Neural crest cell (in vitro differentiated cells): ENCODE measurements at places on chromosomes 4 and X. TPM values are rescaled to one million over a fixed set of nuclear protein-coding genes. Genes with fewer than 3 reads are reported as not detected.
A peak's percentile ranks its signal among the peaks of the same experiment; 100 is the strongest.

- no peaks in the 10 kb centered on the region for H3K27me3 ChIP-seq
- no peaks in the 10 kb centered on the region for H3K4me1 ChIP-seq
- DNase-seq: no peak
- no peak overlapping the region for H3K27ac ChIP-seq
These were observed 10.3 kb downstream of the XPNPEP2 start for GRCh38 chrX:129749069-129749468.

- no peak overlapping the region for H3K4me3 ChIP-seq
- H3K4me1 ChIP-seq: no peaks in the 10 kb centered on the region
- no peak for DNase-seq
- H3K27ac ChIP-seq: no peak overlapping the region
- H3K36me3 ChIP-seq: no peaks in the 10 kb centered on the region
These were observed 875.5 kb upstream of the INTU start for GRCh38 chr4:126757219-126757618.

DNA sequence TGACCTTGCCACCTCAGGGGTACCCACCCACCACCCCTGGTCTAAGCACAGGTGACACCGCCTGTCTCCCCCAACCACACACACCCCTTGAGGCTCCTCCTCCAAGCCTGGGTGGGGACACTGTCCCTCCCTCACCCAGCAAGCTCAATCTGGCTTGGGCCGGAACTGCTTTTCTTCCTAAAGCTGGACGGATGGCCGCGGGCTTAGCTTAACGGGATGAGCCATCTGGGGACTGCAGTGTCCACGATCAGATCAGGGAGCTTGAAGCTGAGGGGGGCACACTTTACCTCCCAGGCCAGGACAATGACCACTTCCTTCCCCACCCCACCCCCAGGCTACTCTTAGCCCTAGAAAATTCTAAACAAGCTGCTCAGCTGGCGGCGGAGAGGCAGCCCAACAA is 1.0 kb upstream of the SLC6A8 start:
- DNase-seq: no peak
- H3K4me3 ChIP-seq: peak overlapping the region; percentile 85
- H3K27me3 ChIP-seq: peaks cover 3% of the 10 kb centered on the region
- H3K4me1 ChIP-seq: peaks cover 13% of the 10 kb centered on the region
- peaks cover 2% of the 10 kb centered on the region for H3K36me3 ChIP-seq
- H3K27ac ChIP-seq: no peak overlapping the region

- H3K27me3 ChIP-seq: no peaks in the 10 kb centered on the region
- H3K4me1 ChIP-seq: no peaks in the 10 kb centered on the region
- H3K4me3 ChIP-seq: no peak overlapping the region
- no peaks in the 10 kb centered on the region for H3K36me3 ChIP-seq
- H3K27ac ChIP-seq: no peak overlapping the region
These were observed 258.2 kb downstream of the PPP1R2C start for GRCh38 chrX:42519666-42520231.

DNA sequence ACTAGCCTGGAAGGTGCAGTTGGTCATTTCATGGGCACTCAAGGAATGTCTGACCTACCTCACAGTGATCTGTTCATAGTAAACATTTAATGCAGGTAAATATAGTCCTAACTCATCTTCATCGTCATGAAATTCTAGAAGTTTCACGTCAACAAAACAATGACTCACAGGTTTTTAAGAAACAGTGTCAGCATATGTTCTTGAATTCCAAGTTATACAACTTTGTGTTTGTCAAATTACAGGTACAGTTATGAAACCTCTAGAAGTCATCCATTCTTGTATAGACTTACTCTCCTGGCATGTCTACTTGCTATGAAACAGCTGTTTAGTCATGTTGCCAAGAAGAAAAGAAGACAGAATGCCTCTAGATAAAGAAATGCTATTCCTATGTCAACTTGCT is 46.6 kb downstream of the AFM start:
- peaks cover 3% of the 10 kb centered on the region for H3K4me1 ChIP-seq
- H3K27ac ChIP-seq: no peak overlapping the region
- DNase-seq: no peak
- no peaks in the 10 kb centered on the region for H3K27me3 ChIP-seq
- H3K4me3 ChIP-seq: no peak overlapping the region

DNA sequence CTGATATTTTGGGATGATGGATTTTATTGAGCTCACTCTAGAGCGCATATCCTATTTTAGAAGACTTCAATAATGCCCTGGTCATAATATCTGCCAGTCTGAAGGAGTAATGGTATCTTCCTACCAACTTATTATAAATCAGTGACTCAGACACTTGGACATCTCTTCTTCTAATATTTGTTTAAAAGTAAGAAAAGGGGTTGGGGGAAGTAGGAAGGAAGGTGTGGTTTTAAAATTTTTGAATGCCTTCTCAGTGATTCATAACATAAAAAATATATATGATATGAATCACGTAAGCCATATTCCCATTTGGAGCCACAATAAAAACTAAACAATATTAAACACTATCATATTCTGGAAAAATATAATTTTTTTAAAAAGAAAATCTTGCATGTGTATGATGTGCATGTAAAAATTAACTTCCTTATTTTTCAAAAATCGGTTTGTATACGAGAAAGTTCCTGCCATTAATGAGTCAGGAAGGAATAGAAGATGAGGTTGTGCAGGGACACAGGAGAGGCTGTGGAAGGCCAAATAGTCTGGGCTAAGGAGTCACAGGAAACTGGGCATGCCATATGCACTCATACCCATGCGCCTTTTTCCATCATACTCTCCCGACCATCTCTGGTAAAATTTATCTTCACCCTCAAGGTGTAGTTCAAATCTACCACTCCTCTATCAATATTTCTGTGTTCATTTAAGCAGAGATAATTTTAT is 286.5 kb downstream of the EPHA5 start:
- no peaks in the 10 kb centered on the region for H3K27me3 ChIP-seq
- no peak overlapping the region for H3K27ac ChIP-seq
- H3K4me1 ChIP-seq: no peaks in the 10 kb centered on the region
- no peak for DNase-seq
- no peak overlapping the region for H3K4me3 ChIP-seq

- H3K4me1 ChIP-seq: no peaks in the 10 kb centered on the region
- no peak overlapping the region for H3K27ac ChIP-seq
- no peaks in the 10 kb centered on the region for H3K27me3 ChIP-seq
These were observed 46.5 kb downstream of the NEIL3 start for GRCh38 chr4:177356206-177356605.

- H3K27ac ChIP-seq: no peak overlapping the region
- H3K4me1 ChIP-seq: no peaks in the 10 kb centered on the region
- H3K36me3 ChIP-seq: peaks cover 2% of the 10 kb centered on the region
- H3K4me3 ChIP-seq: no peak overlapping the region
- no peak for DNase-seq
- no peaks in the 10 kb centered on the region for H3K27me3 ChIP-seq
These were observed 9.0 kb upstream of the GLOD5 start for GRCh38 chrX:48752498-48752897.

- DNase-seq: no peak
- no peak overlapping the region for H3K4me3 ChIP-seq
- H3K27ac ChIP-seq: no peak overlapping the region
- H3K36me3 ChIP-seq: no peaks in the 10 kb centered on the region
- no peaks in the 10 kb centered on the region for H3K4me1 ChIP-seq
These were observed 91.1 kb downstream of the MSN start for GRCh38 chrX:65758505-65758904.

DNA sequence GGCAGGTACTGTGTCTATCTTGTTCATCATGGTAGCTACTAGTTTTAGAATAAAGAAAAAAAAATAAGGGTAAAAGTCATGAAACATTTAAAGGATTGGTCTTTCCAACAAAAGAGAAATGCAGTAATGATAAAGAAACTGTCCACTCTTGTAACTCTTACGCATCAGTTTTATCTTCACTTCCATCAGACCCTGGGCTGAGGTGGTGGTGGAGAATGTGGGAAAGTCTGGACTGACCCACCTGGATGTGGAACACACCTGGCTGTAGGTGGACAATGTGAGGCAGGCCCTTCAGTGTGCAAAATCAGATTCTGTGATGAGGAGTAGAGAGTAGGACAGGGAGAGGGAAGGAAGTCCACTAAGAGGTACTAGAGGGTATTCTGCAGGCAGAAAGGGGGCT is 128.6 kb downstream of the RASL11B start:
- no peak overlapping the region for H3K4me3 ChIP-seq
- DNase-seq: no peak
- no peaks in the 10 kb centered on the region for H3K4me1 ChIP-seq
- peaks cover 47% of the 10 kb centered on the region for H3K27me3 ChIP-seq

DNA sequence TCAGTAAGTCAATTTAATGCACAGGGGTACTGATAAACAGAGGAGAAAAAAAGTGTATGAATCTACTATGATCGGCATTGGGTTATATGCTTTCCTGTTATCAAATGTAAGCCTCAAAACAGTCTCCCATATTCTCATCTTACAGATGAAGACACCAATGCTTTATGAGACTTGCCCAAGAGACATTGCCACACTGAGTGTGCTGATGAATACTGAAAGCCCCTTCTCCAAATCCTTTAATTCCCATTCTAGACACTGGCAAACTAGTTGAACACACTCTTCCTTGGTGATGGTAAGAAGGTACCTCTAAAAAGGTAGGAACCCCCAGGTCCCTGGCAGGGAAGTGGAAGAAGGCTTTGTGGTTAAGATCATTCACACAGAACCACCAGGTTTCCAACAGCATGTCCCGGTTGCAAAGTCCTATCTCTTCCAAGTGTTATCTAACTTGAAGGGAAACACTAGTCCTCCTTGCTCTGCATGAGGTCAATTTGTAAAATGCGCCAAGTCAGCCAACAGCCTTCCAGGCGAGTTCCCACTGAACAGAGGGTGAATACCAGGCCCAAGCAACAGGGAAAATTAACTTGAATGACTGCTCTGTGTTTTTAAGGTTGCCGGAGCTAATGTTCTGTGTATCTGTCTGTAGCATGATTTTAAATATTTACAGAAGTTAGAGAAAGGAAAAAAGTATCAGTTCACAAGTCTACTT is 5.1 kb downstream of the SETD7 start:
- no peak for DNase-seq
- H3K27ac ChIP-seq: peak overlapping the region; percentile 78
- no peaks in the 10 kb centered on the region for H3K36me3 ChIP-seq
- H3K4me3 ChIP-seq: peak overlapping the region; percentile 19
- H3K27me3 ChIP-seq: peaks cover 6% of the 10 kb centered on the region

GRCh38 chrX:42119076-42119475 is 195.7 kb upstream of the CASK start:
- DNase-seq: no peak
- no peaks in the 10 kb centered on the region for H3K27me3 ChIP-seq

DNA sequence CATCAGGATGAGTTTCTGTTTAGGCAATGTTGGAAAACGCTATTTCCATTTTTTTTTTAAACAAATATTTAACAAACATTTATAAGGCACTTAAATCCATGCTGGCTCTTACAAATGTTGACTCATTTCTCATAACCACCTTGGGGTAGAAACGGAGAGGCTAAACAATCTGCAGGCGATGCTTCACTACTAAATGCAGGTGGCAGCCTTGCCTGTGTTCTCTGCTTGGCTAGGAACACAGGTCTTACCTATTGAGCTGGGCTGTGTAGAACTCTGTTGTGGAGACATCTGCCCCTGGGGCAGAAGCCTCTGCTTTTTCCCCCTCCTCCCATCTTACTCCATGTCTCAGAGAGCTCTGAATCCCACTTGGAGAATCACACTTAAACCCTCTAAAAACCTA is 1.4 kb upstream of the CXCL1 start:
- peaks cover 5% of the 10 kb centered on the region for H3K4me1 ChIP-seq
- H3K27ac ChIP-seq: no peak overlapping the region
- H3K36me3 ChIP-seq: no peaks in the 10 kb centered on the region
- peaks cover 66% of the 10 kb centered on the region for H3K27me3 ChIP-seq
- no peak overlapping the region for H3K4me3 ChIP-seq

DNA sequence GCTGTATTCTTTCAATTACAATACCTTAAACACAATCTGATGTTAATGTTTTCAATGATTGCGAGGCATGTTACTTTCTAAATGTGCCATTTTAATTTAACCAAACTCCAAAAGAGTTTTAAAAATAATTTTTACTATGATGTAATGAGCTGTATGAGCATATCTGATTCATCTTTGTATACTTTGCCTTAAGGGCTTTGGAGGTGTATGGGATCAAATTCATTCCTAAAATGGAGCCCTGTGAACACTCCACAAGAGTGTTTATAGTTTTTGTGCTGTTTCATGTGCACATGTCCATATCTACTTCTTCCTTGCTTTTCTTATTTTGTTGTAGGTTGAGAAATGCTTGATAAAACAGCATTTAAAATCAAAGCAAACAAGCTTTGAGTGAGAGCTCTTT is 82.4 kb downstream of the ATP10D start:
- no peaks in the 10 kb centered on the region for H3K27me3 ChIP-seq
- peaks cover 4% of the 10 kb centered on the region for H3K4me1 ChIP-seq
- no peak for DNase-seq
- H3K4me3 ChIP-seq: no peak overlapping the region
- no peak overlapping the region for H3K27ac ChIP-seq

DNA sequence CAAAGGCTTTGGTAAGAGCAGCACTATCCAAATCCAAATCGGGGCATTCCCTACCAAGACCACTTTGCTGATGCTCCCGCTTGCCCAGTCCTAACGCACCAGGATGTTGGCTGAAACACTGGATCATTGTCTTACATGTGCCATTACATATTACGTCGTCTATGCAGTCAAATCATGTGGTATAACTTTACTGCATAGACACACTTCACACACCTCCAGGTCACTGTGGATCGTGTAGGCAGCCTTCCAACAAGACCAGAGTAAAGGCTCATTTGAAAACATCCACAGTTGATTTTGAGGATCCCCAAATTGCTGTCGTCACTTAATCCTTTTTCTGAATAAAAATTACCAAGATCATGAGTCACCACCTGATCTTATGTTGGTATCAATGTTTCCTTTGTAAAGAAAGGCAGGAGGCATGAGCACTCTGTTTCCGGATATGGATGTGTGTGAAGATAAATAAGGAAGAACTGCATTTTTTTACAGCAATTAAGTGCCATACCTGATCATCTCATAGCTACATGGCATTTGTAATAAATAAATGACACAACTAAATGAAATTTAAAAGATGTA is 18.5 kb downstream of the TENM3 start:
- H3K4me3 ChIP-seq: no peak overlapping the region
- no peak overlapping the region for H3K27ac ChIP-seq
- H3K36me3 ChIP-seq: peaks cover 17% of the 10 kb centered on the region
- peaks cover 17% of the 10 kb centered on the region for H3K4me1 ChIP-seq

DNA sequence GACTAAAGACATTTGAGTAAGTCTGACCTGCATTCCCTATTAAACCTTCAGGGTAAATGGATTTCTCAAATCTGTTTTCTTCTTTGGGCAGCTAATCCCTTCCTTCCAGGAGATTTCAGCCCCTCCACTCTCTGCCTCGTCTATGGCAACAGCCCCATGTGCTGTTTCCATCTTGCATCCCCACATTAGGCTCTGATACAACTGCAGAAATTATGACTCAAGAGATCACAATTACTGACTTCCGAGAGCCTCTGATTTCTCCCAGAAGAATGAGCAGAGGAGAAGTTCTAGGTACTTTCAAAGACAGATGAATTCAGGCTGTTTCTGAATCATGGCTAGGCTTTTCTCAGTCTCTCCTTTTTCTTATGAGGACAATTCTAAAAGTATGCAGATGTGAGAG is 38.7 kb downstream of the RAI2 start:
- no peak overlapping the region for H3K27ac ChIP-seq
- H3K4me1 ChIP-seq: no peaks in the 10 kb centered on the region

CWH43 gene
- not detected in 2 replicates for total RNA-seq

GNL3L gene
- 52.9 and 53.3 TPM in 2 replicates for total RNA-seq
